ENCODE measurements at places on chromosomes 16 and 17.

DNA sequence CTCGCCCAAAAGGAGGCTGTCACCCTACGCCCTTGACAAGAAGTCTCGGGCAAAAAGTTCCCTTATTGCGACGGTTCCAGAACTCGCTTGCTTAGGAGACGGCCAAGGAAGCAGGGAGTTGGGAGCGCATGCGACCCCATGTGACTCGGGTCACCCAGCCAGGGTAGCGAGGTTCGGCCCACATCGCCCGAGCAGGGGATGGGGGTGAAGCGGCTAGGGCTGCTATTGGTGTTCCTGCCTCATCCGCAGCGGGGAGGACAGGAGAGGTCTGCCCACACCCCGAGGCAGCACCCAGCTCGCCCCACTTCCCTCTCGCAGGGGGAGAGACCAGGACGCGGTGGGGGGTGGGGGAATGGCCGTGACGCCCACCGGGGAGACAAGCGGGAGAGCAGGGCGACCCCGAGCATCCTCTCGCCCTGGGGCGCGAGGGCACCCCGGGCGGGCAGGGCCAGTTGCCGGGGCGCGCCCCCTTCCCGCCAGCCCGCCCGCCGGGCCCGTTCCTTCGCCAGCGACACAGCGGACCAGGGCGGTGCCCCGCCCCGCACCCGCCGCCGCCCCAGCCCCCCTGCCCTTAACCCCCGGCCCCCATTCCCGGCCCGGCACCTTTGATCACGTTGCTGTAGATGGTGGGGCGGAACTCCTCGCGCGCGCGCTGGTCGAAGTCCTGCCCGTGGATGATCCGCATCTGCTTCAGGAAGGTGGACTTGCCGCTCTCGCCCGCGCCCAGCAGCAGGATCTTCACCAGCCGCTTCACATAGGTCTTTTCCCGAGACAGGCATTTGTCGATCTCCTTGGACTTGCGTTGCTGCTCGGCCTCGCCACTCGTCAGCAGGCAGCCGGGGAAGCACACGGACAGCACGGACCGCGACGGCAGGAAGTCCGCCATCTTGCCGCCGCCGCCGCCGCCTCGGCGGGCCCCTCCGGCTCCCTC is 567 bp downstream of the GNA13 start:
- peak; percentile 41 for DNase-seq

DNA sequence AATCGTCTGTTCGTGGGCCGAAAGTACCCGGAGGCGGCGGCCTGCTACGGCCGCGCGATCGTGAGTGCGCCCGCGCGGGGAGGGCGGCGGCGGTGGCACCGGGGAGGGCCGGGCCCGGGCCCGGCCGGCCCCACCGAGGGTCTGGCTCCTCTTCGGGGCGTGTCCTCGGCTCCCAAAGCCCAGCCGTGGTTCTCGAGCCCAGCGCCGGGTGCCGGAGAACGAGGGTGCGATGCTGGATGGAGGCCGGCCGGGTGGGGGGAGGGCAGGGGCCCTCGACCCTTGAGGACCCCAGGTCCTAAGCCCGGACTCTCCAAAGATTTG is 375 bp downstream of the STUB1 start:
- no peak for DNase-seq

- DNase-seq: no peak
Observed at GRCh38 chr17:41863074-41863848, 2.0 kb downstream of the KLHL11 start.

DNA sequence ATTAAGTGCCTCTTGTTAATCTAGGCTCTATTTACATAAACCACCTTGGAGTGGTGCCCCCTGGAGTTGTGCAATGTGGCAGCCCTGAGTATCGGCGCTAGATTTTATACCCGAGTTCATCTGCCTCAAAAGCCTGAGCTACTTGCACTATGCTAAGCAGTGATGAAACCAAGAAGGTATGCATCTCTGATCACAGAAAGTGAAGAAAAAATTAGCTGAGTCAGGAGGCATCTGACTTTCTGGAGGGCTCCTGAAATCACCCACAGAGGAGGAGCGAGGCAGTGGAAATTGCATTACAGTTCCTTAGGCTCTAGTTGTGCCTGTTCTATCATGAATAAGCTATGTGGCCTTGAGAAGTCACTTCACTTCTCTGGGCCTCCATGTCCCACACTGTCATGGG is 80.3 kb upstream of the PSMD7 start:
- DNase-seq: no peak

- peak; percentile 55 for DNase-seq
Observed at GRCh38 chr17:11644265-11645212, 46.3 kb downstream of the DNAH9 start.

DNA sequence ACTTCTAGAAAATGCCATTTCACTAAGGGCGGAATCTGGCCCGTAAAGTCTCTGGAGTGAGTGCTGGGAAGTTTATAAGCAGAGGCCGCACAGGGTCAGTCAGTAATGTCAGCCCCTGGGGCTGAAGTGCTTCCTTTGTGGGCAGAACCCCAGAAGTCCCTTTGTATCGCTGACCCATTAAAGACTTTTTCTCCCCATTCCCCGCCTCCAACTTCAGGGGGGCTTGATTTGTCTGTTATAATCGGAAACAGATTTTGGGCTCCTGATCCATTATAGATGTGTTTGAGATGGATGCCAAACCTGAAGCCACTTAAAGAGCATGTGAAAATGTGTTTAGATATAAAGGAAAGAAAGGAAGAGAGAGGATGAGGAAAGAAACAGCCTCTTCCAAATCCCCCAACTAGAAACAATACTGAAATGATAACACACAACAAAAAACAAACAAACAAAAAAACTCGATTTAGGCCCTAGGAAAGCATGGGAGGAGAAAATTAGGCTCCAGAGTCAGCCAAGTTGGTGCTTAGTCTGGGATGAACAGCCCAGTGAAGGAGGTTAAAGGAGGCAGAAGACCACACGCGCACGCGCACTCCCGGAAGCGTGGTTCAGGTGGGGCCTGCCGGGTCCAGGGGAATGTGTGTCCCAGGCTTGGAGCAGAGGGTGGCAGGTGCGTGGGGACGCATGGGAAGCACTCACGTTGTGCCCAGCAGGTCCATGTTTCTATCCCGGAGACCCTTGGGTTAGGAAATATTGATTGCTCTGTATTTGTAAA is 27.1 kb downstream of the MSI2 start:
- DNase-seq: no peak

- no peak for DNase-seq
Observed at GRCh38 chr16:50864386-50864785, 122.5 kb downstream of the CYLD start.

GRCh38 chr16:66894948-66895688 is 14.8 kb downstream of the PDP2 start:
- DNase-seq: no peak

GRCh38 chr16:68469796-68470460 is 21.6 kb upstream of the SMPD3 start:
- DNase-seq: no peak

DNA sequence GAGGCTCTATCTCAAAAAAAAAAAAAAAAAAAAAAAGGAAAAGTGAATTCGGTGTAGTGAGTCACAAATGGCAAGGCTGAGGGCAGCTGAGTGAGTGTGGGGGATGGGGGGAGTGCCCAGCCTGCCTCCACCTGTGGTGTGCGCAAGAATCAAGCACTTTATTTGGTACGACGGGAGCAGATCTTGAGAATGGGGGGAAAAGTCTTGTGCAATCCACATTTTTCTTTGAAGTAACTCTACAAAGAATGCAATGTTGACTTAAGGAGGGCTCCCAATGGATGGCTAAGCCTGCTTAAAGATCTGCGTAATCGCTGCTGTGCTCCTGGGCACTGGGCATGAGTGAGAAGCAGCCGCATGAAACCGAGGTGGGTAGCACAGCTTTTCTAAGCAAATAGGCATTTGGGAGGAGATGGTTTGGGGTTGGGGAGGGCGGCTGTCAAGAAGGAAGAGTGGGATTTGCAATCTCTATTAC is 28.2 kb downstream of the ATP2C2 start:
- no peak for DNase-seq

DNA sequence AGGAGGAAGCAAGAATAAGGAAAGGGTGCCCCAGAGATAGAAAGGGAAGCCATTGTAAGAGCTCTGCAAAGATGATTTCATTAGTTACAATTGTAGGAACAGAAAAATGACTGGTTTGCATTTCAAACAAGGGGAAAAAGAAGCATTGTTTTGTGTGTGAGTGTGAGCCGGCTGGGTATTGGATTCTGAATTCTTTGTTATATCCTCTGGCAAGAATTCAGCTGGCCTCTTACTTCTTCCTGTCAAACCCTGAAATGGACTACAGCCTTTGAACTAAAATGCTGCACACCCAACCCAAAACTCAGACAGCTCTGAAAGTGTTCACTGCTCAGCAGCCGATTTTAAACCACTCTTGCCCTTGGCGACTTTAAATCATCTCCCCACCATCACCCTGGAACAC is 461.3 kb downstream of the PMP22 start:
- no peak for DNase-seq

Measured in CMK (cell line).